HCEC 1CT (cell line): ENCODE measurements at places on chromosomes 6 and 20.
A peak's percentile ranks its signal among the peaks of the same experiment; 100 is the strongest.

DNA sequence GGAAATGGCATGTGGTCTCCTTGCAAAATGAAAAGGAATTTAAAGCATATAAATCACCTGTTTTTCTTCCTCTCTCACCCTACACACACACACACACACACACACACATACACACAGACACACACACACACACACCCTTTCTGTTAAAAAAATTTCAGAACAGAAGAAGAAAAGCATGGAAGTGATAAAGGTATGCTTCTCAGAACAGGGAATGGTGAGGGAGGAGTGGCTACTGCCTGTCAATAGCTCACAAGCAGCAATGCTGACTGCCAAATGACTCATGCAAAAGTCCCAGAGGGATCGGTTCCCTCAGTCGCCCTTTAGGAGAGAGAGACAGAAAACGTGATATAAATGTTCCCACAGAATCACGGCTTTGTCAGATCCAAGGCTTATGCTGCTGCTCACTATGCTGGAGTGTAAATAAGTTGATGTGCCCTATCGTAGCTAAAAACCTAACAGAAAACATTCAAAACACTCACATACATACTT is 102.6 kb downstream of the IBTK start:
- peak; percentile 80 for DNase-seq

DNA sequence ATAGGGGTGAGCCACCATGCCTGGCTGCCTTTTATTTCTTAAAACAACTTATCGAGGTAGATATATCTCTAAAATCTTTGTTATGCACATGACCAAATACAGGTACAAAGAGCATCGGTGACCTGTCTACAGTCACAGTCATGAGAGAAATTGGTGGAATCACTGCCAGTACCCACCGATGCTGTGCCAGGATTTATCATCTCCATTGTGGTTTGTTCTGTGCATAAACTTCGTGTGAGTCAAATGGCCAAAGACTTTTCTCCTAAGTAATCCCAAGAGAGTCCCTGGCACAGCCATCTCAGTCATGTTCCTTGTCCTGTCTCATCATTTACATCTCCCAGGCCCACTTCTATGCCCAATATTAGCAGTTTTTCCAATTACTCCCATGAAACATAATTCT is 9.0 kb downstream of the GSTA3 start:
- no peak for DNase-seq

DNA sequence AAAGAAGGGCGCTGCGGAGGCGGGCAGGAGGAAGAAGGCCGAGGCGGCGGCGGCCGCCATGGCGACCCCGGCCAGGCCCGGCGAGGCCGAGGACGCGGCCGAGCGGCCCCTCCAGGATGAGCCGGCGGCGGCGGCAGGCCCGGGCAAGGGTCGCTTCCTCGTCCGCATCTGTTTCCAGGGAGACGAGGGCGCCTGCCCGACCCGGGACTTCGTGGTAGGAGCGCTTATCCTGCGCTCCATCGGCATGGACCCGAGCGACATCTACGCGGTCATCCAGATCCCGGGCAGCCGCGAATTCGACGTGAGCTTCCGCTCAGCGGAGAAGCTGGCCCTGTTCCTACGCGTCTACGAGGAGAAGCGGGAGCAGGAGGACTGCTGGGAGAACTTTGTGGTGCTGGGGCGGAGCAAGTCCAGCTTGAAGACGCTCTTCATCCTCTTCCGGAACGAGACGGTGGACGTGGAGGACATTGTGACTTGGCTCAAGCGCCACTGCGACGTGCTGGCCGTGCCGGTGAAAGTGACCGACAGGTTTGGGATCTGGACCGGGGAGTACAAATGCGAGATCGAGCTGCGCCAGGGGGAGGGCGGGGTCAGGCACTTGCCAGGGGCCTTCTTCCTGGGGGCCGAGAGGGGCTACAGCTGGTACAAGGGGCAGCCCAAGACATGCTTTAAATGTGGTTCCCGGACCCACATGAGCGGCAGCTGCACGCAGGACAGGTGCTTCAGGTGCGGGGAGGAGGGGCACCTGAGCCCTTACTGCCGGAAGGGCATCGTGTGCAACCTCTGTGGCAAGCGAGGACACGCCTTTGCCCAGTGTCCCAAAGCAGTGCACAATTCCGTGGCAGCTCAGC is 780 bp downstream of the ZCCHC3 start:
- peak; percentile 77 for DNase-seq

GRCh38 chr20:51013577-51014330 is 9.2 kb downstream of the KCNG1 start:
- DNase-seq: no peak

- no peak for DNase-seq
Observed at GRCh38 chr6:34138914-34139510, 6.9 kb downstream of the GRM4 start.

- DNase-seq: no peak
Observed at GRCh38 chr6:44539701-44540355, 152.3 kb downstream of the CDC5L start.

DNA sequence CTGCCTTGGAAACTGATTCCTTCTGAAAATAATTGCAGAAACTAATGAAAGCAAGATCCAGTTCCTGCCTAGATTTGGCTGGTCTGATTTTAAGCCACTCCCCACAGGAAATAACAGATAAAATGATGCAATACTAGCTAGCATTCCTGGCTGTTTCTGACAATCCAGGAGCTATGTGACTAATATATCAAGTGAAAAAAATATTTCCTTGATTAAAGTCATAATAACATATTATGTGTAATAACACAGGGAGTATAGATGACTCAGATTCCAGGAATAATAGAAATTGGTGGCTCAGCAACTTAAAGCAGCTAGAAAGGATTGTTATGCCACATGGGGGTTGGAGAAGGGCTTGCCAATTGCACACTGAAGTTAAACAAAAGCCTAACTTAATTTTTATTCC is 182.7 kb upstream of the SALL4 start:
- peak; percentile 98 for DNase-seq

GRCh38 chr6:51398064-51398705 is 579.5 kb downstream of the TFAP2B start:
- no peak for DNase-seq
